Substantia nigra (tissue), 51 donors: ENCODE measurements at places on chromosomes 1 and 21.
A peak's percentile ranks its signal among the peaks of the same experiment; 100 is the strongest.

- DNase-seq: no peak
Observed at GRCh38 chr1:226754793-226755533, 15.9 kb upstream of the ITPKB start.

DNA sequence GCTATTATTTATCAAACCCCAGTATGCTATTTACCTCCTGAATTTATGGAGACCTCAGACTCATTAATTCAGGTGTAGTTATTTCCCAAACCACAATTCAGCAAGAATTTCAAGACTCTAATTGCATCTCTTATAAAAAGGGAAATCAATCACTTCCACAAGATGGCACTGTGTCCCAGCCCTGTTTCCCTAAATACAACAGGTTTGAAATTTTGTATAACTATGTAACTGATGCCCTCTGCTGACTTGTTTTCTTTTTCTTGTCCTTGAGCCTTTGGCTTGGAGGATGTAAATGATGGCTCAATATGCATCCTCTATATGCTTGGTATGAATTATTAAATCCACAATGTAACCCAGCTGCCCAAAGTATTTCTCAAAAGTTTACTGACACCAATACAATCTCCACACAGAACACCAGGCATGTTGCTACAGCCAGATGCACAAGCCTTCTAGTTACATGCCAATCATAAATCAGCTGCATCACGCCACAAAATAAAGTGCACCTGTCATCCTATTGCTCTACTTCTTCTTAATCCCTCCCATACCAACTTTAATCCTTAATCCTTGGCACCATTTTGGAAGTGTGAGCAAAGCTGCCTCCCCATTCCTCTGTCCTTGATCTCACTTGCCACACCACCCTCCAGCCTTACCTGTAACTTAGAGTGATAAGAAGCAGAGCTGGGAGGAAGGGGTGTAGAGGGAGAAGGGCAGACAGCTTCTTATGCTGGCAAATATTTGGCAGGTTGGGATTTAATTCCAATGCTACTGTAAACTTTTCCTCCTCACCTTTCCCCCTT lies 9.0 kb downstream of the C1orf105 start:
- no peak for DNase-seq

- no peak for DNase-seq
Observed at GRCh38 chr1:212852105-212852688, 4.7 kb upstream of the SPATA45 start.

GRCh38 chr1:19317126-19317910 lies 5.2 kb downstream of the SLC66A1 start:
- DNase-seq: peak; percentile 43

DNA sequence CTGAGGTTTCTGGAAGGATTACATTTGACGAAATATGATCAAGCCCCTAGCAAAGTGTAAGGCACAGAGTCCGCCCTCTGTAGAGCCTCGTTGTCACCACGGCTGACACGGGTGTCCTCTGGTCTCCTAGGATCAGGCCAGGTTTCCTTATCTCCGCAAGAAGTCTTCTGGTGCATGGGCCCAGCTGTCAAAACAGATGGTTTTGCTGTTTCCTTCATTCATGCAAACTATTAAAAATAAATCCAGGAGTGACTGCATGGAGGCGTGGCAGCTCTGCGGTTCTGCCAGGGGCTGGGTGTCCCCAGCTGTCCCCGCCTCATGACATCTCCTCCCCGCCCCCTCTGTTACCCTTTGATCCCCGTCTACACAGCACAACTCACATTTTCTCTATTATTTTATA lies 209.0 kb downstream of the DYRK1A start:
- DNase-seq: no peak

DNA sequence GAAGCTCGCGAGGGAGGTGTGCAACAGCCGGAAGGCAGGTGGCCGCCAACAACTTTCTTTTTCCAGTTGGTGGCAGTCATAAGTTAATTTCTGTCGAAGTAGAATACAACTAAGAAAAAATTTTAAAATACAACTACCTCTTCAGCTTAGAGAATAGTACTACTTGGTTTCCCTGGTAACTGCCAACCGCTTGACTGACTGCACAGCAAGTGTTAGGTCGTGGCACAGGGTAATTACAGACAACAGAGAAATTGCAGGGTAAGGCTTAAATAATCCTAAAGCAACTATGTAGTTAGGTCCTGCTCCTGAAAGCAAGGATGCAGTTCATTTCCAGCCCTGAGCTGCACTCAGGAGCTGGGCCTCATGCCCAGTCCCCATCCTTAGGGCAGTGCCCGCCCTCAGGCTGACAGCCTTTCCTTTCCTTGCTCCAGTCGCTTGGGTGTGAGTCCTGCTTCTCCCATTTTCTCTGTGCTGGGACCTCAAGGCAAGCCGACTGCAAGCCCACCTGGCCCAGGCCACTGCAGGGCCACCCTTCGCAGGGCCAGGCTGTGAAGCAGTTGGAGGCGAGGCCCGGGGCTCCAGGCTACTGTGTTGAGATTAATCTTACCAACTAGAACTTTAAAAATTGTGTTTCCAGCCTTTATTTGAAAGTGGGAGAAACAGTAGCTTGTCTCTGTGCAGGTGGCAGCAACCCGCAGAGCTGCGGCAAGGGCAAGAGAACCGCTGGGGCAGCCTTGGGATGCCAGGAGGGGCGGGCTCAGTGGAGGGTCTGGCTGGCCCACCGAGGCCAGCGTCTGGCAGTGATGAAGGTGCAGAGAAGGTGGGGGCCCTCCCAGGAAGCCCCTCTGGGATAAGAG lies 148.3 kb downstream of the PCBP3 start:
- no peak for DNase-seq

DNA sequence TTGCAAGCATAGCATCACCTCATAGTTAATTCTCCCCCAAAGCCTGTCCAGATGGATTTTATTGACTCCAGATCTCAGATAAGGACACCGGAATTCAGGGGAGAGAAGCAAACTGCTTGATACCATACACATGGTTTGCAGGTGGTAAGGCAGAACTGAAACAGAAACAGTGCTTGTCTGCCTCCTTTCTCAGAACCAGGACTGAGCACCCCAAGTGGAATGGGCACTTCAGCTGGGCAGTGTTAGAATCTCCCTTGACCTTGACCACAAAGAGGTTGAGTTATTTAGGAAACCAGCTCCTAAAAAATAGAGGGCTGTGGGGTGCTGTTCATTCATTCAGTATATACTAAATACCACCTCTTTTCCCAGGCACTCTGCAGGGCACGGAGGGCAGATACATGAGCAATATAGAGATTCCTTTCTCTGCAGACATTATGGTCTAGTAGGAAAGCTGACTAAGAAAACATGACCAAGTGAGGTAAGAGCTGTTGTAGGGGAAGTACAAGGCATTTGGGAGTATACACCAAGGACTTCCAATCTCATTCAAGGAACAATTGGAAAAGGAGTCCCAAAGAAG lies 185.2 kb downstream of the C1orf94 start:
- DNase-seq: no peak

DNA sequence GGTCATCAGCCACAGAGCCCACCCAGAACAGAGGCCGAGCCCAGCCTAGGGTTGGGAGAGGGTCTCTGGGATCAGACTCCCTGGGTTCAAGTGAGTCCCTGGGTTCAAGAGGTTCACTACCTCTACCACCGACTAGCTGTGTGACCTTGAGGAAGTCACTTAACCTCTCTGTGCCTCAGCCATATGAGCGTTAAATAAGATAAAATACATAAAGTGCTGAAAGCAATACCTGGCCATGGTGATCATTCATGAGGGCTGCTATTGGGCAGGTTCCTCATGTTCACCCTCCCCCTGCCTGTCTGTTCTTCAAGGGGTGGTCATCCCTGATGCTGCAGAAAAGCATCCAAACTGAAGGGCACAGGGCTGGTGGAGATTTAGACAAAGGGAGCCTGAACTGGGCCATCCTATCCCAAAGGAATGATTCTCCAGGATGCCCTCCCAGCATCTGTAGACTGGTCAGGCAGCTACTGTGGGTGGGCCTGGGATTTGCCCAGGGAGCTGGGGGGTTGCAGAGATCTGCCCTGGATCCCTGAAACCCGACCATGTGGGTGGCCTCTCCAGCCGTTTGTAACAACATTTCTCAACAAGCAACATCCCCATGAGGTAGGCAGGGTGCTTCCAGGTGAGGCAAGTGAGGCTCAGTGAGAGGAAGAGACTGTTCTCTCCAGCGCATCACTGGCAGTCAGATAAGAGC lies 196.6 kb downstream of the MATN1 start:
- no peak for DNase-seq
